Activated B cell treated with CpG ODN at 0.5 μM for 24 hours (primary cell): ENCODE measurements at places on chromosomes 4 and X.

DNA sequence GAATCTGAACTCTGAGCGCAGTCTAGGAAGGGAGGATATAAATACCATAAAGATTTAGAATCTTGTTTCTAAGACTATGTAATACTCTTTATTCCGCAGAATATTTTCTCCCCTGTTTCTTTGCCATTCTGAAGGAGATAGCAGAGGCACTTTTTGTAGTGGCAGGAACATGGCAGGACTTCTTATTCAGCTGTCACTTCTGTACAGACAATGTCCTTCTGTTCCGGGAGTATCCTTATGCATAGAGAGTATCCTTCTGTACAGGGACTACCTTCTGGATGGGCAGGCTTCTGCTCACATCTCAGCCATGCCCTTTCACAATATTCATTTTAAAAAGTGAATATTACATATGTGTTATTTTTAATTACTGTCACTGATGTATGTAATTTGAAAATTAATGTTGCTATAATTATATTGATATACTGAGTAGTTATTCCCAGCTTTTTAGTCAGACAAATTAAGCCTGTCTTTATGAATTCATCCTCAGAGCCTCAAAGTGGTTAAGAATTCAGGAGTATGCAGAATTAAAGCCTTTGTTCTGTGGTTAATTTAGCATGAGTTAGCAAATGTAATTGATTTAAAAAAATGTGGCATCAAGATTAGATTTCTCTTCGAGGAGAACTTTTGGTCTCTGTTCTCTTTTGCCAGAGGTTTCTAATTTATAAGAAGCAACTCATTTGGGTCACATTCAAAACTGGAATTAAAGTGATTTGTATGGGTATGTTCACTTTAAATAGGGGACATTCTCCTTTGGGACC lies 174.4 kb downstream of the FHIP1A start:
- DNase-seq = no peak

DNA sequence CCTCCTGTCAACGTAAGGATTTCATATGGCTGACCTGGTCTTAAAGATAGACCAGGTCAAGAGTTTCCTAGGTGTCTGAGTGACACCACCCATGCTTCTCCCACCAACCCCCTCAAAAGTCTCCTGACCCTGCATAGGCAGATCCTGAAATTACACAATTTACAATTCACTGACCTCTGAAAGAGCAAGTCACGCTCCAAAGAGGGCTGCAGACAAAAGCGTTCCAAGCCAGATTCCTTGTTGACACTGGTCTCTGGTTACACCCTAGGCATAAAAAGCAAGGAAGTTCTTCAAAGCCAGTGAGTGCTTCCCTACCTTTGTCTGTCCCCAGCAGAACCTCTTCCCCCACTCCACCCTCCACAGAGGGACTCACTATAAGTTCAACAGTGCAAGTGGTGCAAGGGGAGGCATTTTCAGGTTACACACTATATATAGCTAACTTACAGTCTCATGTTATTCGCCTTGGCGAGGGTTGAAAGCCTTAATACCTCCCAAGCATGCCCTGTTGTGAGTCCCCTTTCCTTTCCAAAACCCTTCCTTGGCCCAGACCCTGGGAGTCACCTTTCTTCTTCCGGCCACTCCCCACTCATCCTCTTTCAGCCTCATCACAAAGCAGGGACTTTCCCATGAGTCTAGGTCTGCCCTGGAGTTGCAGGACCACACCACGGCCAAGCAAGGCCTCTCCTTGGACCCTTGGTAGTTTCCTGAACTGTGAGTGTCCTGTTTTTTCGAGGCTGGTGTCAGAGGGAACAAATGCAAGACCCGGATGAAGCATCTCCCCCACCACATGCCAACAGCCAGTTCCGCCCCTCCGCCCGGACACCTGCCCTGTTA lies 58.0 kb upstream of the KLF3 start:
- no peak for DNase-seq

DNA sequence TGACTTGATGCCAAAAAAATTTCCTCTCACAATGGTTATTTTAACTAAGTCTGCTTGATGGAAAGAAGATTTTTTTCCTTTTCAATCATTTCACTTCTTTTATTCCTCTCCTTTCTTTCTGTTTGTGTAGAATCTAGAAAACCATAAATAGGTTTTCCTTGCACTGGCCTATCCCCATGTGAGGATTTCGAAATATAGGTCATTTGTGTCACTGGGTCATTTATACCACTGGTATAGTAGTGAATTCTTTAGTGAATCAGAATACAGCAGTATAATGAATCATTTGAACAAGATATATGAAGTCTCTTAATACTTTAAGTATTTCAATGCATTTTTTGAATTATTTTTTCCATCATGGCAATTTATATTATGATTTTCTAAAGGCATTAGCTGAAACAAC lies 26.6 kb downstream of the PCDH7 start:
- no peak for DNase-seq

DNA sequence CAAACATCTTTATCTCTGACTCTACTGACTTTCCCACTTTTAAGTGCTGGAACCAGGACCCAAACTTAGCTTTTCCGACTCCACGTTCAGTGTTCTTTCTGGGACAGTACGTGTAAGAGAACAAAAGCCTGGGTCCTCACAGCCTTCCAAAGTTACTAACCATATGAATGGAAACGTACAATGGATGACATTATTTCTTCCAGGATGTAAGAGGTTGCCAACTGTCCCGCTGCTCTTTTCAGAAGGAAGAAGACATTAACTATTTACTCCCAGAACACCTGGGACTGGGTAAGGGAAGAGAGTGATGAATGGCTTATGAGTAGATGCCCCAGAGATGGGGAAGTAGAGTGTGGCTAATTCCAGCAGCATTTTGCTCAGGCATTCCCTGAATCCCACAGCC lies 114.7 kb downstream of the TRAPPC11 start:
- no peak for DNase-seq

DNA sequence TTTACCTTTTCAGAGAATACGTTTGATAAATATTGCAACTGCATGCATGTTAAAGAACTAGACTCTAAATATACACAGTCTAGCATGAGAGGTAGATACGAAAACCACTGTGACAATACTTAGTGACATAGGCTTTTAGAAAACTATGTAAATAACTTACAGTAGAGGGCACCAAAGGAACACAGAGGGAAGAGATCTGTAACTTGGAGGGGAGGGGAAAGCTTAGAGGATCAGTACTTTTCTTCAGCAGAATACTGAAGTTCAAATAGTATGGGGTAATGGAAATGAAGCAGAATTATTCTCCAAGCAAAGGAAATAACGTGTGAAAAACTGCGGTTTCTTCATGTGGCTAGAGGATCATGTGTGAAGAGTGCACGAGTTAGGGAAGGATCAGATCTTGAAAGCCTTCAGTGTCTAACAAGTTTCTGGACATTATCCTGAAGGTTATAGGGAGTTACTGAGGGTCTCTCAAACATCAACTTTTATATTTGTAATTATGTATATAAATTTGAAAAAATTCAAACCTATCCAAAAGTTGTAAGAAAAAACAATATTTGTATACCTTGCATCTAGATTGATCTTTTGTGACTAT lies 264.3 kb downstream of the NPFFR2 start:
- no peak for DNase-seq

DNA sequence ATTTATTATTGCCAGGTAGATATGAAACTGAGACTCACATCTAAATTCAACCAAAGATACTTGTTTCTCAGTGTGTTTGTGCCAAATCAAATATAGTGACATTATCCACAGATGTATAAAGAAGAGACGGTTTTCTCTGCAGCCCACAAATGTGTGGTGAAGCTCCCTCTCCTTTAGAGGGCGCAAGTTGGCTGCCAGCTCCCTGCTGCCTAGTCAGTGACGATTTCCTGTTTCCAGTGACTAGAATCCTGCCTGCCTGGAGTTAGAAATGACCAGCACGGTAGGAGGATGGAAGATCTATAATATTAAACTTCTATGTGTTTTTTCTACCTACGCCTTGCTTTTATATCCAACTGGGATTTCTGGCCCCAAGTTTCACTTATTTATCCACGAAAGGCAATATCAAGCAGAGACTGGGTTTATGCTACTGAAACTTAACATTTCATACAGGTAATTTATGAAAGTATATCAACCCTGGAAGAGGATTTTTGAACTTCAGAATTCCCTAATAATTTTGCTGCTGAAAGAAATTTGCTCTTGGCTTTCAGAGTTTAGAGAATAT lies 1793.7 kb upstream of the TENM3 start:
- no peak for DNase-seq

DNA sequence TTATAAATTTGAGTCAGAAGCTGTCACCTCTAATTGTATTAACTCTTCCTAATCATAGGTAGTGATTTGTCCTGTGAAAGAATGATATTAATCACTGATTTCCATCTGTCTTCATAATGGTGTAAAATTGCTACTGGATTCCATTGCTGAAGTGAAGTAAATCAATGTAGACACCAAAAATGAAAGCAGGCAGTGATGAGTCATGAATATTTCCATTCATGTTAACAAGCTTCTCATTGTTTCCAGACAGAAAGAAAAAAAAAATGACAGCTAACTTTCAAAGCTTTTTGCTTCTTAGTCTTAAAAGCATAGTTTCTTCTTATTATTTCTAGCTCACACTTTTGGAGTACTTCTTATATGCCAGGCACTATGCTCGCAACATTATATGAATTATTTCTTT lies 21.5 kb downstream of the FAM114A1 start:
- DNase-seq = no peak

GRCh38 chrX:1581132-1581531 lies 10.3 kb upstream of the AKAP17A start:
- no peak for DNase-seq

DNA sequence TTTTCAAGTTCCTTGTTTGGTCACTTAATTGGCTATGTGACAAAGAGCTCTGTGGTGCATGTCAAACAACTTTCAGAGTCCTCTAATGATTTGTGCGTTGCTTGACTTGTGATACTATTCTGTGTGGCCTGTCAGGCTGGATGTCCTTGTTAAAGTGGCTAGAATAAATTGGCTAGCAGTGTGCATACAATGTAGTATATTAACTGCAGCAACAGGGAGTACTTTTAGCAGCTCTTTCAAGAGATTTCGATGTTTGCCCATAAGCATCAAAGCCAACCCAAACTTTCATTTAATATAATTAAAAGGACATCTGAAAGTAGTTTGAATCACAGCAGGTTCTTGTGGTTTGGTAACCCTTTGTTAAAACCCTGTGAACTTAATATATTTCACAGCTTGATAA lies 718.9 kb downstream of the ADGRL3 start:
- DNase-seq = no peak

DNA sequence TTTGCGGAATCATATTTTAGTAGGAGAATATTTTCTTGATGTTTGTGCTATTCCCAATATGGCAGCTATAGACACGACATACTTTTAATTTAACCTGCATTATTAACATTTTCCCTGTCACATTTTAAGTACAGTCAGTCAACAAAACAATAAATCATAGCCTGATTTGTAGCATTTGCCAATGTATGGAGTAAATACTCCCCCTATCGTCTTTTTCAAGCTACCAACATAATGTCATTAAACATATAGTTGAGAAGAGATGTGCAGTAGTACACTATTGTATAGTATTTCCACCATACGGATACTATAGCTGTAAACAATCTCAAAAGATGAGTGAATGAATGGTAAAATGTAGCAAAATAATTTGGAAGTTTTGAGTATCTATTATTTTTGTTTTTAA lies 303.7 kb upstream of the MAGEB2 start:
- no peak for DNase-seq

DNA sequence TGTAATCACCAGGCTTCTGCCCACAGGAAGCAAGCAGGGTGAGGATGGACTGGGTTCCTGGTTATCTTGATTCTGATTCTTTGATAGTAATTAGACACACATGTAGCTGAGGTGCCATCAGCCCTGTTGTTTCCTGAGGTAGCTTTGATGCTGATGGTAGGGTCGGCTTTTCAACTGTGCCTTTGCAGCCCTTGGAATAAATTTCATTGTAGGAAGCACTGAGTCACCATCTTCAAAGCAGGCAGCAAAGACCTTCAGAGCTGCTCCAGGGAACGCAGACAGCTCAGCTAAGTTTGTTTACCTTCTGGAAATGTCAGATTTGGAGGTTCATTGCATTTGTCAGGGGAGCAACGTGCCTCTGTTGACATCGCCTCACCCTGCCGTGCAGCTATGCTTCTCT lies 135.4 kb downstream of the ASMT start:
- DNase-seq = no peak

DNA sequence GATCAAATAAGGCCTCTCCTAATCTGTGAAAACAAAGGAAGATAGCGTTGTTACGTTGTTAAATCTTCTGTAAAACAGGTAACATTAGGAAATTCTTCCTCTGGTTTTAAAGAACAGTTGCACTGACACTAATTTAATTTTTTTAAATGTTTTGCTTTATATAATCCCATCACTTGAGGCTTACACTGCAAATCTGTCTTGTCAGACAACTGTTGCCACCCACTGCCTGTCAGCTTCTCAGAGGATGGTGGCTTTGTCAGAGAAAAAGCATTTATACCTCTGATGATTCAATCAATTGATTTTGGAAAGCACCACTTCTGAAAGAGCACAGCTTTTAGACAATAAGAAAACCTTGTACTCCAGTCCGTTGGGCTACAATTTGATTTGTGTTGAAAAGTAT lies 799.1 kb downstream of the FSTL5 start:
- DNase-seq = no peak

DNA sequence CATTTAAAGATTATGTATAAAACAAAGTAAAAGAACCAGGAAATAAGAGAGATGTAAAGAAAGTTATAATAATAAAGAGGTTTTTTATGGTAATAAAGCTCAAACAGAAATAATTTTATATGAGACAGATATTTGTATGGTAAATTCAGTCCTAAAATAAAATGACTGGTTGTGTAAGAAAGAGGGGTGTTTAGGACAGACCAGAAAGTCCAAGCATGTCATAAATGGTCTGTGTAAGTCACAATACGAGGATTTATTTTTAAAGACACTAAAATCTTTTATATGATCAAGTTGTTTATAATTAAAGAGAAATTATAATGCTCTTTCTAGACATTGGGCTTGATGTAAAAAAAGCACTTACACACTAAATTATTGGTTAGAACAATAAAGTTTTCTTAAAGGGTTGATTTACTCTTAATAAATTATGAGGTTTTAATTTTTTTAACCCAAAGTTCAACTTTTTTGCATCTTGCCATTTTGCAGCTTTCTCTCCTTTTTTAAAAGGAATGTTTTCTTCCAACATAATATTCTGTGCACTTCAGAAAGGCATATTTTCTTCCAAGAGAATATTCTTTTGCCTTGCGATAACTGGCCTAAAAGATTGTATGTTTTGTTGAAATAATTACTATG lies 61.9 kb upstream of the TCEAL2 start:
- no peak for DNase-seq
